SK-N-SH treated with all-trans-retinoic acid at 6 μM for 48 hours (cell line): ENCODE measurements at places on chromosomes 5 and 9.

DNA sequence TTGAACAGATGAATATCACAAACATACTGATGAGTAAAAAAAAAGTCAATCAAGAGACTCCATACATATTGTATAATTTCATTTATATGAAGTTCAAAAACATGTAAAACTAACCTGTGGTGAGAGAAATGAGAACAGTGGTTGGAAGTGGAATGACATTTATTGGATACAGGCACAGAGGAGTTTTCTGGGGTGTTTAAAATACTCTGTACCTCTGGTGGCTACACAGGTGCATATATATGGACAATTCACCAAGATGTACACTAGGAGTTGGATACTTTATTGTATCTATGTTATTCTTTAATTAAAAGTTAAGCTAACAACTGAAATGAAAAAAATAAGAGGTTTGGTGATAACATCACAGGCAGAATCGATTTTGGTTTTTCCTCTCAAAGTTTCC lies 14.1 kb downstream of the FOXD1 start:
- ATAC-seq: 0 out of 3 replicates have a peak, but pooled peaks have one; percentile 14

DNA sequence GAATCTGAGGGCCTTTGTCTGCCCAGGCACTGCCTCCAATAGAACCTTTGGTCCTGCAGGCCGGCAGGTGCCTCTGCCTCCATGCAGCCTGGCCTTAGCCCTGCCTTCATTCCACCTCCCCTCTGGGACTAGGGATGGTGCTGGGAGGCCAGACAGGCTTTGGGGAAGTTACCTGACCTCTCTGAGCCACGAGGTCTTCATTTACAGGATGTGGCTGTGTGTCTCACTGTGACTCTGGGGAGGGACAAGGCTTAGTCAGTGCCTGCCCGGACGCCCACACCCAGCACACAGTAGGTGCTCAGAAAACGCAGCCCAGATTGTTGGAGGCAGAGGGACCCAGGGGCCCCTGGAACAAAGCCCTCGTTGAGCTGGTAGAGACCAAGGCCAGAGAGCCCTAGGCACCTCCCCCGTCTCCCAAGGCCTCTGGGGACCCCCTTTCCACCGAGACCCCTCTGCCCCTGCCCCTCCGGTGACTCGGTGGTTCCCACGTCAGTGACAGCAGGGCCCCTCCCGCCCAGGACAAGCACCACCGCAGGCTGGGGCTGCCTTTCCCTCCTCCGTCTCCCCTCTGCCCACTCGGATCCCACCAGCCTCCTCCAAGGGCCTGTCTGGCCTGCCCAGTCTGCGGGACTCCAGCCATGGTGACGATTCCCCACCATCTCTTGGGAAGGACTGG lies 46.9 kb upstream of the EGFL7 start:
- no peak for ATAC-seq

- ATAC-seq: no peak
These were observed 808.9 kb downstream of the CDH12 start for GRCh38 chr5:22044229-22044628.

DNA sequence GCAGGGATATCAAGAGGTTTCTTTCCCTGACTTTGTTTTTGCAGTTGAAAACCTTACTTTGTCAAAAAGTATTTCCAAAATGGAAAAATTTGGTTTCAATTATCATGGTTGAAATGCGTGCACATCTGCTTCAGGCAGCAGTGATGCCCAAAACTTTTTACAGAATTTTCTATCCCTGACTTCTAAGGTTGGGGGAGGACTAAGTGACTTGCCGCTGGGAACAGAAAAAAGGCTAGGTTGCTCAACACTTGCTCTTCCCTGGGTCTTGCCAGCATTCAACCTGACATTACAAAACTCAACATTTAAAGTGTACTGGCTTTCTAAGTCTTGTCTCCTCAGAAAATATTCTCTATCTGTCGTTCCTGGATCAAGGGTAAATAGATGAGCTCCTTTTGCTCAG lies 4.7 kb downstream of the KLHL3 start:
- no peak for ATAC-seq

DNA sequence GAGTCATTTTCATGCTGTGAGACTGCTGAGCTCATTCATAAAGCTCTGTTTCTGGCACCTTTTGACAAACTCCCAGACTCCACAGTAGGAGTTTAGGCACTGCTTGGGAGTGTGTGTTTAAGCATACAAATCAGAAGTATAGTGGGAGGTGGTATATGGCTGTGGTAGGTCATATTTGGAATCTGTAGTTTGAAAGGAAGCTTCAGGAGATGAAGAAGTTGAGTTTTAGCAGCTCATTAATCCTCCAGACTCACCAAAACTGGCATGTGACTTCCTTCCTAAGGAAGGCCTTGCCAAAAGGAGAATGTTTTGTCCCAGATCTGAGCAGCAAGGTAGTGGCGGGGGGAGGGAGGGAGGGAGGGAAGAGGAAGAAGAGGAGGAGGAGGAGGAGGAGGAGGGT lies 52.8 kb downstream of the SAXO1 start:
- no peak for ATAC-seq

- no peak for ATAC-seq
These were observed 163.7 kb downstream of the ELAVL2 start for GRCh38 chr9:23662320-23662719.

DNA sequence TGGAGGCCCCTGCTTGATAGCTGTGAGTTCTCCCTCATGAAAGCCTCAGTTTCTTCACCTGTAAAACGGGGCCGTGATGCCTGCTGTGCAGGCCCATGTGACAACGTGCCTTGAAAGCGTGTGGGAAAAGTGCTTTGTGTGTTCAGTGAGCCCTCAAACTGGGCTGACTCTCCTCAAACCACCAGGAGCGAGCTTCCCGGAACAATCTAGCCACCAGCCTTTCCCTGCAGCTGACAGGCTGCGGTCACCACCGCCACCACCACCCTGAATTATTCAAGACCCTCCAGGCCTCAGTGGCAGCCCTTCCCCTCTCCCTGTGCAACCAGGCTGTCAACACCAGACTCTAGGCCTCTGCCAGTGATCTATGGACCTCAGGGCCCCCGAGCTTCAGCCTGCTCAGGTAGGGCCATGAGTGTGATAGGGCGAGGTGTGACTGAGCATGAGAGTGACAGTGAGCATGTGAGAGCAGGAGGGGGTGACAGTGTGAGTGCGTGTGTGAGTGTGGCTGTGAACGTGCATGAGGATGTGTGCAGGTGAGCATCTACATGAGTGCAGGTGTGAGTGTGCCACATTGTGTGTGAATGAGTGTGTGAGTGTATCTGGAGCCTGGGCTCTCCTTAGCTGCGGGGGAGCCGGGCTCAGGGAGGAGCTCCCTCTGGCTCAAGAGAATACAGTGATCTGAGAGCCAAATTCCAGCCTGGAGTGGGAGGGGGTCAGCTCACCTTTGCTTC lies 53.3 kb upstream of the PSD2 start:
- no peak for ATAC-seq

GRCh38 chr5:149323621-149324205 lies 21.6 kb upstream of the GRPEL2 start:
- ATAC-seq: no peak

GRCh38 chr5:125125031-125125823 lies 378.8 kb upstream of the ZNF608 start:
- no peak for ATAC-seq

GRCh38 chr5:35308421-35308820 lies 78.1 kb upstream of the PRLR start:
- no peak for ATAC-seq
